ENCODE measurements at places on chromosomes 11 and 22.
A peak's percentile ranks its signal among the peaks of the same experiment; 100 is the strongest.

GRCh38 chr11:108468478-108468864 lies 1.1 kb upstream of the C11orf65 start:
- no peak for DNase-seq

DNA sequence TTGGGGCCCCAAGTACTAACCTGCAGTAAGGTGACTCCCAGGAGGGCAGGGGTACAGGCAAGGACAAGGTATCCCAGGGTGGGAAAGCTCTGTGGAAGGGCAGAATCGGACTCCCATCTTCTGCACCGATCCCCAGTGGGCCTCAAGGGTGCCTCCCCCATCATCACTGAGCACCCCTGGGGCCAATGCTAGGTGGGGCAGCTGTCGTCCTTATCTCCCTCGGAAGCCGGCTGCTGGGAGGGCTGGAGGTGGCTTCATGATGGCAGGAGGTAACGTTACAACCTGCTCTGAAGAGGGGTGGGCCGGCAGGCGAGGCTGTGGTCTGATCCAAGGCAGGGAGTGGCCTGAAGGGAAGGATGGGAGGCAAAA lies 87.6 kb upstream of the LINC01488 start:
- DNase-seq: no peak

- DNase-seq: no peak
Measured at GRCh38 chr11:4134806-4135205, 40.2 kb downstream of the RRM1 start.

DNA sequence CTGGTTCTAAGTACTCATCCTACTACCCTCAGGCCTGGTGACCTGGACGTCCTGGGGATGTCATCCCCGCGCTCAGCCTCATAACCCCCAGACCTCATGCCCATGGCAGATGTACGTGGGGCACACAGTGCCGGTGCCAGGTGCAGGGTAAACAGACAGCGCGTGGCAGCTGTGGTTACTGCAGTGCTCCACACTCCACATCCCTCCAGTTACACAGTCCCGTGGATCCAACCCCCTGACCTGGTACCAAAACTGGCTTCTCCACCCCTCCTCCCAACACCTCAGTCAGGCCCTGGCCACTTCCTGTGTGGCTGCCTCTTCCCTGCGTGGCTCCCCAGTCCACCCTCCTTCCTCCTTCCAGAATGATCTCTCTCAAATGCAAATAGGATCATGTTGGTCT lies 95.2 kb downstream of the DSCAML1 start:
- DNase-seq: no peak

GRCh38 chr11:74002832-74003231 lies 6.1 kb downstream of the UCP3 start:
- DNase-seq: no peak

DNA sequence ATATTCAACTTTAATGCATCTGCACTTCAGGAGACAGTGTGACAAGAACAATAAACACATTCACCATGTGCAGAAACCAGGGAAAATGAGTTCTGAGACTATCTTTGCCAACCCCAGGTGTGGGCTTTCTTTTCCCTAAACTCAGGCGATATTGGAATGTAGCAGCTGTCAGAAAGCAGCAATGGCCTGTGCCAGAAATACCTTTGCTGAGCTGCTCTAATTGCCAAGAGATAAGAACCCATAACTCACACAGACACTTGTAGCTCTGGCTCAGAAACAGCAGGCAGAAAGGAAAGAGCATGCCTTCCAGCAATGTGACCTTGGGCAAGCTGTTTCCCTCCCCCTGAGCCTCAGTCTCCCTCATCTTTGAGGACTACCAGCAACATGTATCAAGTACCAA lies 77.6 kb downstream of the PLEKHA7 start:
- no peak for DNase-seq

DNA sequence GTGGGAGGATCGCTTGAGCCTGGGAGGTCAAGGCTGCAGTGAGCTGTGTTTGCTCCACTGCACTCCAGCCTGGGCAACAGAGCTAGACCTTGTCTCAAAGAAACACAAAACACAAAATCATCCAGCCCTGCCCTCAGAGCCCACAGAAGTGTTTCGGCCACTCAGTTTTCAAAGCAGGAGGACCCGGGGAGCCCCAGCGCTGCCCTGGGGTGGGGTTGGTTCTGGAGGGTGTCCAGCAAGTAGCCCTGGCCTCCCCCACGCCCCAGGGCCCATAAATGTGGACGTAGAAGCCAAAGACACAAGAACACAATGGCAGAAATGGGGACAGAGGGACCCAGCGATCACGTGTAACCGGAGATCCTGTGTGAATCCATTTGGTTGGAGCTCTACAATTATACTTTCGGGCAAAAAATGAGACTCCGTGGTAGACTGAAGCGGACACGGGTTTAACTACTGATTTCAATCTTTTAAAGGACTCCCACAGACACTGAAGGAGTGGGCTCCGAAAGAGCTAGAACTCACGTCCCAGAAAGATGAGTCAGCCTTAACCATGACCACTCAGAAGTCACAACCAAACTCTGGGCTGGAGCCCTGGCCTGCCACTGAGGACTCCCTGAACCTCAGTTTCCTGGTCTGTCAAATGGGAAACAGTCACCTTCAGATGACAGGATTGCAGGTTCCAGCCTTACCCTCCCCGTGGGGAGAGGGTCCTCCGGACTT lies 9.0 kb upstream of the CYTH4 start:
- no peak for DNase-seq

- DNase-seq: peak; percentile 67
Measured at GRCh38 chr22:37686002-37686982, at the start of gene NOL12. TSS of gene NOL12 (plus strand) at chr22:37686343. CDS start at chr22:37686393, 50 bp downstream.

DNA sequence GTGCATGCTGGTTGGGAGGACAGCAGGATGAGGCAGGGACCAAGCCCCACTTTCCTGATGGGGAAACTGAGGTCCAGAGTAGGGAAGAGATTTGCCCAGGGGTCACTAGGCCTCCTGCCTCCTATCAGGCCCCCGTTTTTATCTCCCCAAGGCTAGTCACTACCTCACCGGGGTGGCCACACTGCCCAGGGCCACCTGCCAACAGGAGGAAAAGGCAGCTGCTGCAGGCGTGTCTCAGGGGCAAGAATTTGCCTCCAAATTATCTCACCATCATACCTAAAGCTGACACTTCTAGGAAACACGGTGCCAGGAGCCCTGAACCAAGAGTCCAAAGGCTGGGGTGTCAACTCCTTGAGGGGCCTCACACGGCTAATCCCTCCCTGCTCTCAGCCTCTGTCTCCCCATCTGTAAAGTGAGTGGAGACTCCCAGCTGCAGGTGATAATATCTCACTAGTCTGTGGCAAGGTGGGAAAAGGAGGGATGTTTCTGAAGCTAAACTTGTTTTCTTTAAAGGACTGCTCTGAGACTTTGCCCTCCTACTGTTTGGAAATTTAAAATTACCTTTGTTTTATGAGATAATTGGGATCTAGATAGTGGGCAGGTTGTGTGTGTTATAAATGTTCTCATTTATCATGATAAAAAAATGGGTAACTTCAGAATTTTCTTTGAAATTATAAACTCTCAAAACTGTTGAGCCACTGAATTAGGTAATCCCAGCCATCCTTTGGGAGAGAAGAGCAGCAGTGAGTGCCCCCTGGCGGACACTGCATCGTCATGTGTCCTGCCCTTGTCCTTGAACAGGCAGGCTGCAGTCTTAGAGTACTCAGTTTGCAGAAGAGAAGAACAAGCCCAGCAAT lies 60.0 kb downstream of the MYO7A start:
- DNase-seq: peak; percentile 51

GRCh38 chr11:64400102-64400501 lies 41.1 kb downstream of the RPS6KA4 start:
- no peak for DNase-seq

DNA sequence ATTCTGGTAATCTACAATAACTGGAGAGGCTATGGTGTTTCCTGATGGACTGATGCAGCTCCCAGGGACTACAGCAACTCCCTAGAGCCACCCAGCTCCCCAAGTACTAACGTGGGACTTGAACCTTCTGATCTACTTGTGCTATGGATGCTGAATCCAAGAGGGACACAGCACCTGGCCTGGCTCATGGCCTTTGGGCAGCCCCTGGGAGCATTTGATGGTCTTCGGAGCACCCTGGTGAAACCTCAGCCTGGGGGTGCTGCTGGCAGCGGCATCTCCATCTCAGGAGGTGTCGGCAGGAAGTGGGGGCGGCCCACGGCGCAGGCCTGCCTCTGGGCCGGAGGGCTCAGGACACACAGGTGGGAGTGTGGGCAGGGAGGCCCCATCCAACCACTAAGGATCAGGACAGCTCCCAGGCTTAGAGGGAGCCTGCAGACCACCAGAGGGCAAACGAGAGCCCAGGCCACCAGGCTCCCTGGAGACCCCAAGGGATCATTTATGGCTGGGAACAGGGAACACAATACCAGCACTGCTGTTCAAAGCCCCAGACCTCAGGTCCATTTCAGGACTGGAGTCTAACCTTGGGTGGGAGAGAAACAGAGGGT lies 8.7 kb downstream of the EHD1 start:
- no peak for DNase-seq

DNA sequence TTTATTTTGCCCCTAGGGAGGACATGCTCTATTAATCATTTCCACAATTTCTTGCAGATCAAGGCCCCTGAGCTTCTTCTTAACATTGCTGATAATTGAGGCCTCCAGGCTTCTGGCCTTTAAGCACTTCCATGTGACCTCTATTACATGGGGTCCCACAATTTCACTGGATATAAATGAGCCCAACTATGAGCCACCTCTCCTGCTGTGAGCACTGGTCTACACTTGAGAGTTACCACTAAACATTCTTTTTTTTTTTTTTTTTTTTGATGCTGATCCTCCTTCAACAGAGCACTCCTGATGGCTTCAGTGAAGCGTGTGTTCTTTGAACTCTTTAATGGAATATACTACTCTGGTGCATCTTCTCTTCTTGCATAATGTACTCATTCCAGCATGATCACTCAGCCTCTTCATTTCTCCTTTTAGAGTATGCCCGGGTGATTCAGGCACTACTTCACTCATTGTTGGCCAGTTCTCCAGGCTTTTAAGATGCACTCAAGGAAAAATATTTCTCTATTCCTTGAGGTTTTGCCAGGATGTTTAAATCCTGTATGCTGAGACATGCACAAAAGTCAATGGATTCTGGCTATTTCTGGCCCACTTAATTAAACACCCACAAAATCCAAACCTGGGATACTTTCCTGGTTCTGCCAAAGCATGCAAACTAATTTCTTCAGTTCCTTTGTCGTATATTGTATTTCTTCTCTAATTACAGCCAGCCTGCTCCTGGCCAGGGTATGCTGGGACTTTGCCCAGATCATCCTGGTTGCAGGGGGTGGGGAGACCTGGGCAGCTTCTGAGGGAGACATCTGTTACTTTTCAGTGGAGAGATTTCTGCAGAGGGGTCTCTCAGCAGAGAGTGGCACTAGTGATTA lies 257.8 kb upstream of the LUZP2 start:
- no peak for DNase-seq

GRCh38 chr11:76598426-76598839 lies 72.1 kb downstream of the LRRC32 start:
- DNase-seq: no peak
